ENCODE measurements at places on chromosomes 13 and 19.
A peak's percentile ranks its signal among the peaks of the same experiment; 100 is the strongest.

DNA sequence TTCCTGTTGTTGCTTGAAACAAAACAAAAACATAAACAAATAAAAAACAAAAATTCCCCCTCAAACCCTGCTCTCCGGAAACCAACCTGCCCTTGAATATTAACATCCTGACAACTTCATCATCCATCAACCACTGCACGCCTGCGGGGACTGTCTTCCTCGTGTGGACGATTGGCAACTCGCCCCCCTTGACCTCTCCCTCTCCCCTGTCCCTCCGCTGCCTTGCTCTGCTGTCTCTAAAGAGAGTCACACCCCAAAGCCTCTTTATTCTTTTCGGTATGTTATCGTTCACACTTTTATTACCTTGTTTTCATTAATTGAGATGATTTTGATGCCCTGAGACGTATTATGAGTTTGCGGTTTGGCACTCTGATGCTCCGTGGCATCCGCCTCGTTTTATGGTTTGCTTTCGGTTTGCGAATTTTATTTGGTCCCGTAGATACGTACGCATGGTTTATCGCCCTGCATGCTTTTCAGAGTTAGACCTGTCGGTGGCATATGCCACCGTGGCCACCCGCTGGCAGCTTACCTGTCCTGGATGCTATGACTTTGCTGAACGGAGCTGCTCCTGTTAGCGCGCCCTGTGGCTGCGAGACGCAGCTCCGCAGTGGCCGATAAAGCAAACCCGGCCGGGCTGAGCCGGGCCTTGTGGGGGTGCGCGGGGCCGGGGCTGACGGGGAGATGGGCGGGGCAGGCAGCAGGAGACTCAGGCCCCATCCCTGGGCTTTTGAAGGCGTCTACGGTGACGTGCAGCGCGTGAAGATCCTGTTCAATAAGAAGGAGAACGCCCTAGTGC lies 10.6 kb downstream of the PTBP1 start:
- no peak for DNase-seq

GRCh38 chr13:27765650-27766049 lies 26.6 kb upstream of the GSX1 start:
- no peak for DNase-seq

DNA sequence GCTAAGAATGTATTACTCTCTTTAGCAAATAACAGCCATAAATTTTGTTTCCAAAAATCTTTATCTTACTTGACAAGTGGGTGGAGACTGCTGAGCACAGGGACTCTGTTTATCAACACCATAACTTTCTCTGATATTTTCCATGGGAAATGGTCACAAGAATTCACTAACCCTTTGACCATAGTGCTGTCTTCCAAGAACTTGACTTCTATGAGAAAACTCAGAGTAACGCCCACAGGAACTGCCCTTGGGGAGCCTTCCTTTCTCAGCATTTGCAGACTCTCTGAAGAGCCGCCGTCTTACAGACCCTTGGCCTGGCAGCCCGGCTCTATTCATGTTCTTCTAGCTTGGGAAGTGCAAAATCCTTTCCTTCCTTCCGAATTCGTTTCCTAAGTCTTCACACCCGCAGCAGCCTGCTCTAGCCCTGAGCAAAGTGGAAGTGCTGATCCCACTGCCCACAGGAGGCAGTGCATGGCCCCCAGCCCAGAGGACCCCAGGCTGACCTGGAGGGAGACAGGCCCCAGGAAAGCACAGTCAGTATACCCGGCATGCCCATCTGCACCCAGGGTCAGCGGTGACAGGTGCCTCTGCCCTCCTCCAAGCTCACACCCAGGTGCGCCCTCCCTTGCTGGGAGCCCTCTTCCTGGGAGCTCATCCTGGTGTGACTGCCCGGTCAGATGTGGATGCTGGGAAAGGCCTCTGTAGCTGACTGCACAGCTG lies 10.2 kb downstream of the GAS6 start:
- no peak for DNase-seq

- no peak for DNase-seq
Observed at GRCh38 chr13:80131204-80131603, 209.7 kb downstream of the SPRY2 start.

GRCh38 chr13:21055511-21056045 lies 5.8 kb downstream of the LATS2 start:
- no peak for DNase-seq

GRCh38 chr13:71171740-71172139 lies 695.3 kb downstream of the DACH1 start:
- no peak for DNase-seq

- peak; percentile 52 for DNase-seq
Observed at GRCh38 chr19:4669723-4670480, at the start of gene MYDGF. Gene MYDGF (minus strand): TSS chr19:4670342. CDS start chr19:4670334, 8 bp downstream.

- no peak for DNase-seq
Observed at GRCh38 chr13:77002590-77003190, 10.8 kb downstream of the CLN5 start.
